ENCODE measurements at places on chromosomes 4 and X.

DNA sequence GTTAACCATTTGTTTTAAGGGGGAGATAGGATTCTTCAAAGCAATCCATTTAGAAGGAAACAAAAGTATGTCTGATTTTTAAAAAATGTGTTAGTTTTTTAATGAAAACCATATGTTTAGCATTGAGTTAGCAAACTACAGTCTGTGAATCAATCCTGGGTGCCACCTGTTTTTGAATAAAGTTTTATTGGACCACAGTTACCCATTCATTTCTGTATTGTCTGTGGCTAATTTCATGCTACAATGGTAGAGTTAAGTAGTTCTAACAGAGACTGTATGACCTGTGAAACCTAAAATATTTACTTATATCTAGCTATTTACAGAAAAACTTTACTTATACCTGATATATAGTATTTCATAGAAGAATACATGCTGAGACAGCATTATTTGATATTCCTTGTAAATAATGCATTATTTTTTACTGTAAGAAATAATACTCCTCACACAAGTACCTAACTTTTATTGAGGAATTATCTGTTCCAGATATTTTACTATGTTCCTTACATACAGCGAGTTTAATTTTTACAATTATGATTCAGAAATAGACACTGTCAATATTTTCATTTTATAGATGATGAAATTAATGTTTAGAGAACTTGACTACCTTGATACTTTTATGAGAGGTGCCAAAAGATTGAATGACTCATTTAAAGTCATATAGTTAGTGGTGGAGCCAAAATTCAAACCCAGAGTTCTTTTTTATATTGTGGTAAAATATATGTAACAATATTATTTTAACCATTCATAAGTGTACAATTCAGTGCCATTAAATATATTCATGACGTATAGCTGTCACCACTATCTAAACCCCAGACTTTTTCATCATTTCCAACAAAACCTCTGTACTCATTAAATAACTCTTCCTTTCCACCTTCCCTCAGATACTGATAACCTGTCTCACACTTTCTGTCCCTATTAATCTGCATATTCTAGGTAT is 122.0 kb downstream of the GLUD2 start:
- no peak for DNase-seq

DNA sequence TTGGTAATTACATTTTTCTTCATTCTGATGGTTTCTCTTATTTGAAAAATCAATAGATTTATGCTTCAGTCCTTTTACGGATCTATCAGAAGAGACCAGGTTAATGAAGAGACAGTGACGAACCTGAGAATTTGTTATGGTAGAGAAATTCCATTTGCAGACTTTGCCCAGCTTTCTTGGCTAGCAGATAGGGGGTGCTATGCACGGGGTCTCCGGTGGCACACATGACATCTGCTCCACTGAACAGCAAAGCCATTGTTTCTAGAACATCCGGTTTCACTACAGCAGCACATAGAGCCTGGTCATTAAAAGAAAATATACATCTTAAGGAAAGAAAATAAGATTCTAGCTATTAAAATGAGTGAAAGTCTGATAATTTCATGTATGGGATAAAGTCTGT is 85.1 kb downstream of the ARAP2 start:
- DNase-seq = no peak

- DNase-seq = no peak
These were observed 314.4 kb downstream of the IL1RAPL1 start for GRCh38 chrX:28901637-28902036.

DNA sequence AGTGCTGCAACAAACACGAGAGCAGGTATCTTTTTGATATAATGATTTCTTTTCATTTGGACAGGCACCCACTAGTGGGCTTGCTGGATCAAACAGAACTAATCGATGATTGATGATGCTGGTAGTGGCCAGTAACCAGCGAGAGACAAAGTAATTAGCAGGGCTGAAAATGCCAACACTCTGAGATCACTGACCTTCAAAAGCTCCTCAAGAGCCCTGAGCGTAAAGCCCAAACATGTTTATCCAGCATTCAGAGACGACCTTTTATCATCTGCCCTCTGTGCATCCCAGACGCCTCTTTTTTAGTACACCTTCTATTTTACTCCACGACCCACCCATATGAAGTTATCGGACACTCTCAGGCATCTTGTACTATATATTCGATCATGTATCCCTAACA is 186.2 kb downstream of the PRDM5 start:
- no peak for DNase-seq

DNA sequence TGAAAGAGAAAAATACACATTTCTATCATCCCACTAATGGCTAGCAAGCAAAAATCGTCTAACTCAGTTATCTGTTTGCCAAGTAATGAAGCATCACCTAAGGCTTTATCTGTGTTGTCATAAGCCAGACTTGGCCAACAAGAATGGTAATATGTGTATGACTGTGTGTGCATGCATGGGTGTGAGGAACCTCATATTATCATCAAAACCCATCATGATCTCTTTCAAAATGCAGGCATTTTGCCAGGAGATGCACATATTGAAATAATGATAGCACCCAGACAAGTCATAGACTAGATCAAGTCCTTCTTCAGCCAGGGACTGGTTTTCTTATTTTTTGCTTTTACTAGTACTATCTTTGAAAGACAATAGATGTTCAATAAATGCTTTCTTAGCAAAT is 172.5 kb upstream of the FMR1 start:
- DNase-seq = no peak

GRCh38 chrX:154730253-154730891 is 20.5 kb downstream of the GAB3 start:
- peak; percentile 89 for DNase-seq

GRCh38 chr4:24226667-24227066 is 336.8 kb upstream of the PPARGC1A start:
- peak; percentile 84 for DNase-seq

- no peak for DNase-seq
These were observed 200.9 kb downstream of the DHRSX start for GRCh38 chrX:2299871-2300270.

All from fibroblast of gingiva (primary cell).